T follicular helper cell (primary cell): ENCODE measurements at places on chromosomes 2 and 18.

- no peak for DNase-seq
These were observed 137.3 kb upstream of the PID1 start for GRCh38 chr2:229408356-229408755.

DNA sequence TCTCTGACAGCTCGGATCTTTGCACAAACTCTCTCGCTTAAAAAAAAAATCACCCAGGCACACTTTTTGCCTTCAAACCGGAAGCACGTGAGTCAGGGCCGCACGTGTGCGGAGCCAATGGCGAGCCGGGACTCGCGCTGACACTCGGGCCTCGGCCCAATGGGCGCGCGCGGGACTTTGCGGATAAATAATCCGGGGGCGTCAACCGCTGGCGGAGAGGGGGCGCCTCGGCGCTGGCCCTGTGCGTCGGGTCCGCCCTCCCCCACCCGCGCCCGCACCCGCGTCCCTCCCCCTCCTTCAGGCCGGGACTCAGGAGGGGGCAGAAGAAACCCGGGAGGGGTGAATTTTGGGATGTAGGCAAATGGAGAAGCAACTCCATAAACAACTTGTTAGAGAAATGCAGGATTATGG is 319 bp upstream of the EN1 start:
- DNase-seq, result no peak

DNA sequence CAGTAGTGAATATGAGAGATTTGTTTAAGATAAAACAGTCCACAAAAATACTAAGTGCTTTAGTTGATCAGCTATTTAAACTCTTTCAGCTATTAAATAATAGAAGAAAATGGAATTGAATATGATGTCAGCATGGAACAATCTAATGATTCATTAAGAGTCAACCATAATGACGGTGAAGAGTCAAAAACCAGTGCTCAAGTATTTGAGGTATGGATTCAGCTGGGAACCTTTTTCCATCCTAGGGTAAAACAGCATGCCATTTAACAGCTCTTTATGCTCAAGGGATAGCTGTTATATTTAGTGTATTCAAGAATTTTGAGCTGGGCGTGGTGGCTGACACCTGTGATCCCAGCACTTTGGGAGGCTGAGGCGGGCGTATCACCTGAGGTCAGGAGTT is 29.7 kb downstream of the CARF start:
- no peak for DNase-seq

- no peak for DNase-seq
These were observed 57.7 kb upstream of the ATG16L1 start for GRCh38 chr2:233193738-233194137.

DNA sequence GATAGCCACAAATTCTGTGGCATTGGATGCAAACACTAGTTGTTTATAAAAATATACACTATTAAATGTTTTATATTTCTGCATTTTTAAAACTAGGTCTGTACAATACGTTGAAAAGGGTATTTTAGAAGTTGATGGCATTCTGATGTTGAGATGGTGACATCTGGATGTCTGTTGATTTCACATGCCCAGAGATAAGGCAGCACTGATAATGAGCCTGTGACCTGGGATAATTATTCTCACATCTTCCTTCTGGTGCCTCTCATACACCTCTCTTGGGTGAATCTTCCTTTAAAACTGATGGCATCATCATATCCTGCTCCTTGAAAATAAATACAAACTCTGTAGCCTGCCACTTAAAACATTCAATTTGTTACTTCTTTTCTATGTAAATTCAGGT is 208.6 kb downstream of the NYAP2 start:
- no peak for DNase-seq

- no peak for DNase-seq
These were observed 8.0 kb upstream of the ITGB6 start for GRCh38 chr2:160207804-160208654.

DNA sequence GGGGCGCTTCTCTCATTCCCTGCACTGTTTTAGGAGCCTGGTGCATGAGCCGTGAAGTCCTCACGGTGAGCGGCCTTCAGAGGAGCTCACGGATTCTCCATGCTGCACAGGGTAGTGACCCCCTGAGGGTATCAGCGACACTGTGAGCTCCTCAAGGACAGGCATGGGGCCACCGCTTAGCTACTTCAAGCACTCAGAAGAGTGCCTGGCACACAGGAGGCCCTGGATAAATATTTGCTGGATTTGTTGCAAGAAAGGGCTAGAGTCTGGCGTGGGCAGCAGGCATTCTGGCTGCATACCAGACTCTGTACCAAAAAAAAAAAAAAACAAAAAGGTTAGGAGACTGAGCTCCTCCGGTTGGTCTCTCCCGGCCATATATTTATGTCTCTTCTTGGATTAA is 5.7 kb upstream of the MBP start:
- no peak for DNase-seq

DNA sequence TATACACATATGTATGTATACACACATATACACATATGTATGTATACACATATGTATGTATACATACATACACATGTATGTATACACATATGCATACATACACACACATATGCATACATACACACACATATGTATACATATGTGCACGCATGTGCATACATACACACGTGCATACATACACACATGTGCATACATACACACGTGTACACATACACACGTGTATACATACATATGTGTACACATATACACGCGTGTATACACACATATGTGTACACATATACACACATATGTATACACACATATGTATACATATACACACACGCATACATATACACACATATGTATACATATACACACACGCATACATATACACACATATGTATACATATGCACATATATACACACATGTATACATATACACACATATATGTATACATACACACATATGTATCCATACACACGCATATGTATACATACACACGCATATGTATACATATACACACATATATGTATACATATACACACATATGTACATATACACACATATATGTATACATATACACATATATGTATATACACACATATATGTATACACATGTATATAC is 21.5 kb downstream of the NABP1 start:
- DNase-seq, result no peak

GRCh38 chr18:25056429-25056828 is 295.5 kb downstream of the ZNF521 start:
- no peak for DNase-seq

GRCh38 chr2:105328281-105329196 is 996 bp downstream of the TGFBRAP1 start:
- no peak for DNase-seq

DNA sequence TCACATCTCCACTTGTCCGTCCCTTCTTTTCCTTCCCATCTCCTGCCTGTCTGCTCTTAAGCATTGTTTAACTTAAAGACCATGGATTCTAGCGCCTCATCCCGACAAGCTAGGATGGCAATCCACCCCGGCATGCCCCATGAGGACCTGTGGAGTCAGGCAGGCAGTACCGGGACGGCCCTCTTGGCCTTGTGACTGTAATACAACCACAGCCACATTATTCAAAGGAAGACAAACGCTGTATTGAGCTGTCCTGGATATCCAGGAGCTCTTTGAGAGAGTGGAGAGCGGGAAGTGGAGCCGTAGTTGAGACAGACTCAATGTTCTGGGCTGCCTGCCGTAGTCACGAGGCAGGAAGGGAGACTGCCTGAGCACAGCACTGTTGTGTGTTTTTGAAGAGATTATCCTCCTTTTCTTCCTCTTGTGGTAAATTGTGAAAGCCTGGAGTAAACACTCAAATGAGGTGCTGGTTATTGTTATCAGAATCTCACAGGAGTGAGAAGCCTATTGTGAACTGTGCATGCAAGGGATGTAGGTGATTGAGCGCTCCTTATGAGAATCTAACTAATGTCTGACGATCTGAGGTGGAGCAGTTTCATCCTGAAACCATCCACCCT is 929.8 kb upstream of the CNTNAP5 start:
- DNase-seq, result no peak

GRCh38 chr2:20365249-20365817 is 14.7 kb upstream of the PUM2 start:
- no peak for DNase-seq

GRCh38 chr18:56096861-56097260 is 508.9 kb upstream of the TCF4 start:
- DNase-seq, result no peak

- no peak for DNase-seq
These were observed 24.1 kb upstream of the OR6B3 start for GRCh38 chr2:240077442-240077841.

GRCh38 chr2:27807476-27807875 is 36.0 kb downstream of the MRPL33 start:
- no peak for DNase-seq

GRCh38 chr2:9770308-9771100 is 72.8 kb upstream of the TAF1B start:
- DNase-seq, result peak; percentile 30

DNA sequence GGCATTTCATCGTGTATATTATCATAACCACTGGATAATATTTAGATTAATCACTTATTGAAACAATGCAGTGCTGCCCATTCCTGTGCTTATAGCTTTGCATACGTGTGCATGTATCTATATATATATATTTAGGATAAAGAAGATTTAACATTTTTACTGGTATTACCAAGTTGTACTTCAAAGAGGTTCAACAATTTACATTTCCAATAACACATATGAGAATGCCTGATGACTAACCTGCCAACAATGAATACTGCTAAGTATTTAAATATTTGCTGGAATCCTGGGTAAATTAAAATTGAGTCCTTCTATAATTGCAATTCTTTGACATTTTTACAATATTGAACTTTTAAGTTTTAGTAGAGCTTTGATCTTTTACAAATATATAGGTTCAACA is 111.4 kb downstream of the SLC39A10 start:
- DNase-seq, result no peak

DNA sequence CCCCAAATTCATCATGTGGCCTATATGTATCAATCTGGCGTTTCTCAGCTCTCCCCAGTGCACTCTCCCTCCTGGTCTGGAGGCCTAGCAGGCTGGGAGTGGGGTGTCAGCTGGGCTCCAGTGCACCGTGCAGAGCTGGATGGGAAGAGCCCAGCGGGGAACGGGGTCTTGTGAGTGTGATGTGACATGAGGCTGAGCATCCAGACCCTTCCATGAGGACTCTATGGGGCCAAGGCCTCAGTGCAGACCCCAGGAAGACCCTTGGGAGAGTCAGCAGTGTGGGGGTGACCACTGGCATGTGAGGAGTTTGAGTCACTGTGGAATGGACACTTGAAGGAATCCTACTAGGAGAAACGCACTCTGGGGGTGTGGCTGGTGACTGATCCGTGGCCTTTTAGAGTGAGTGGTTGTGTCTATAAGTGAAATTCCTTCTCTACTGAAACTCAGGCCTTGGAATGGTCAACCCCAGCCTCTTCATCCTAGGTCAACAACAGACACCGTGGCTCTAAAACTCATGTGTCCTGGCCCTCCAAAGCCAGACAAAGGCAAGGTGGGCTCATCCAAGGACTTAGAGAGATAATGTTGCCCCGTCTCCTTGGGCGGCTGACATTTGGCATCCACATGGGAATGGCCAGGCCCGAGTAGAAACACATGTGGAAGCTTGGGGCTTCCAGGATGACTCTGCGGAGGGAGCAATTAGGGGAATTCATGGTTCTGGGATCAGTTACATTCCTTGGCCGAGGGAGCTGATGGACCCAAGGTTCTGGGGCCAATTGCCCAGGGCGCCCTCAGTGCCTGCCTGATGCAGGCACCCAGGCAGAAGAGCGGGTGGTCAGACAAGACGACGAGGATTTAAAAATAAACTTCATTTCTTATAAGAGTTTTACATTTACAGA is 156.0 kb upstream of the TWIST2 start:
- no peak for DNase-seq

DNA sequence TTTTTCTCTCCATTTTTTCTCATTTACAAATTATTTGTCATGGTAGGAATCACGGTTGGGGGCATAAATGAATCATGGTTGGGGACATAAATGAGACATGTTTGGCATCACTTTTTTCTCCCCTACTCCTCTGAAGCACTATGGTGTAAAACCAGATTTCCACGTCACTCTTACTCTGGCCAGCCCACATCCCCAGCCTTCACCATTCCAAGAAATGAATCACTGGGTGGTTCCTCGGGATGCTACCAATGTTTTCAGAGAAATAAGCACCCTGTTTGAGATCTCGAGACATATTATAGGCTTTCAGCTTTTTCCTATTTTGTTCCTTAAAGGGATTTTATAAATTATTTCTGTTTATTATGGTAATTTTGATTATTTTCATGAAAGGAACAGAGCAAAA is 155.0 kb upstream of the SLC8A1 start:
- DNase-seq, result no peak

DNA sequence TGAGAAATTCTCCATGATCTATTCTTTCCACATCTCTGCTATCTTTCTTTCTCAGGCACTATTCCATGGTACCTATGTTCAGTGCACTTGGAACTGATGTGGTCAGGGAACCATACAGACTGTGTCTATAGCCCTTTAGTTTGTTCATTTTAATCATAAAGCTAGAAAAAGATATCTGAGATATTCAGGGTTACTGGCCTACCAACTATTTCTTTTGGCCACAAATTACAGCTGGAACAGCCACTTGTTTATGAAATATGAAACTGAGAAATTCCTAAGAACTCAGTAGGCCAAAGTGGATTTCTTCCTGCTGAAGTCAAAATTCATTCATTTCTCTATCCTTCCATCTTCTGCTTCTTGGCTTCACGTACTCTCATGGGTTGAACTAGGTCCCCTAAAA is 22.8 kb upstream of the LYPD1 start:
- DNase-seq, result no peak

DNA sequence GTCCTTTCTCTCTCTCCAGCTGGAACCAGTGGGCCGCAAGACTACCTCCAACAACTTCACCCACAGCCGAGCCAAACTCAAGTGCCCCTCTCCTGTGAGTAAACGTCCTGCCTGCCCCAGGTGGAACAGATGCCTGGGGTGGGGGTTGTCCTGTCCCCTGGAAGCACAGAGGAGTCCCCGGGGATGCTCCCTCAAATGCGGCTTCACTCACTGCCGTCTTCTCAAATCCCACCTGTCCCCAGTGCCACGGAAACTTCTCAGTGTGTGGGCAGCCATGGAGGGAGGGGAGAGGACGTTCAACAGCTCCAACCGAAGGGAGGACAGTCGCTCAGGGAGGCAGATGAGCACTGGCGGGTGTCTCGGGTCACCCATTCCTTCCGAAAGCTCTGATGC is 110.7 kb upstream of the PPP1CB start:
- DNase-seq, result no peak

DNA sequence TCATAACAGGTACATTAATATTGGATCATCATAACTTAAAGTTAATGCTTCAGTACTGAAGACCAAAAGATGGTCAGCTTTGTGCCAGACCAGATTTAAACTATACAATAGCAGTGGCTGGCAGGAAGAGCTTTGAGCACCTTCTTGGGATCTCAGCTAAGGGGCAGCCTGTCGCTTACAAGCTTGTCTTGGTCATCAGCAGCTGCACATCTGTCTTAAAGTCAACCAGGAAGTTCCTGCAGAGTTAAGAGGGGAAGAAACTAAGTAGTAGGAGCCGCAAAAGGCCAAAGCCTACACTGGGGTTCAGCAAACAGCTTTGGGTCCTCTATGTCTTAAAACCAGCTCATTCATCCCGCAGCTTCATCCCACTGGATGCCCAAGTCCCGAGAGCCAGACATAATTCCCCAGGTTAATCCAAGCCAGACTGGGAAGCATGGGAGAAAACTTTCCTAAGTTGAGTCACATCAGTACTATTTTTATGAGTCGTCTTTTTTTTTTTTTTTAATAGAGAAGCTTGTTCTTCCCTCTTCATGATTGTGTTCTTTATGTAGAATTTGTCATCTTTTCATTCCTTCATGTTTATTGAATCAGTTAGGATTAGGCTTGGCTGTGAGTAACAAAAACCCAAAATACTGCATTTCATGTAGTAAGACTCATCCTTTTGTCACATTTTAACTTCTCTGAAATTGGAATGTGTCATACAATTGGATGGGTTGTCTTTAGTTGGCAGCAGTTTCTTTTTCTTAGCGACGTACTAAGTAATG is 59.3 kb downstream of the SERTAD2 start:
- no peak for DNase-seq
